ENCODE measurements at places on chromosomes 13 and 19.

- no peak for DNase-seq
Observed at GRCh38 chr13:20812890-20813289, 39.1 kb upstream of the EEF1AKMT1 start.

- no peak for DNase-seq
Observed at GRCh38 chr19:52554216-52554971, 15.7 kb upstream of the ZNF701 start.

- DNase-seq, result no peak
Observed at GRCh38 chr19:398719-399118, 10.2 kb downstream of the C2CD4C start.

DNA sequence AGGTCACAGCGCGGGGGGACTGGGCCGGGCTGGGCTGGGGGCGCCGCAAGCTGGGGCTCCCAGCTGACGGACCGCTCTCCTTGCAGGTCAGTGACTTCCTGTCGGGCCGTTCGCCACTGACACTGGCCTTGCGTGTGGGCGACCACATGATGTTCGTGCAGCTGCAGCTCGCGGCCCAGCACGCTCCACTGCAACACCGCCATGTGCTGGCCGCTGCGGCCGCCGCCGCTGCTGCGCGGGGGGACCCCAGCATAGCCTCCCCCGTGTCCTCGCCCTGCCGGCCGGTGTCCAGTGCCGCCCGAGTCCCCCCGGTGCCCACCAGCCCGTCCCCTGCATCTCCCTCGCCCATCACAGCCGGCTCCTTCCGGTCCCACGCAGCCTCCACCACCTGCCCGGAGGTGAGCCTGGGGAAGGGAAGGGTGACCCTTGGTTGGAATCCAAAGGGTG lies 5.7 kb downstream of the MIDN start:
- DNase-seq, result no peak

DNA sequence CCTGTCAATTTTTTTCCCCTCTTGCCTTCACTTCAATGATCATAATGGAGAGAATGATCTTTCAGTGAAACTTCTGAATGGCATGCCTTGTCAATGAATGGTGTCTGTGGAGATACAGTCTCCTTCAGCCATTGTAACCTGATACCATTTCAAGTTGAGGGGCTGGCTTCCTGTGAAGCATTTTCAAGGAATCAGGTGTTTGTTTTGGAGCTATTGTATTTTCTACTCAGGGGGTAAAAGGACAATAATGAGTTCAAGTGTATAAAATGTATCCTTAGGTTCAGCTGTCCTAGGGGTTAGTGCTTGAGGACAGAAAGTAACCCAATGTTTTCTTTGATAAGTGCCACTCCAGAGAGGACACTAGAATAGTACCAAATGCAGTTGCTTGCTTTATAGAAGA lies 23.8 kb upstream of the CBY2 start:
- no peak for DNase-seq

DNA sequence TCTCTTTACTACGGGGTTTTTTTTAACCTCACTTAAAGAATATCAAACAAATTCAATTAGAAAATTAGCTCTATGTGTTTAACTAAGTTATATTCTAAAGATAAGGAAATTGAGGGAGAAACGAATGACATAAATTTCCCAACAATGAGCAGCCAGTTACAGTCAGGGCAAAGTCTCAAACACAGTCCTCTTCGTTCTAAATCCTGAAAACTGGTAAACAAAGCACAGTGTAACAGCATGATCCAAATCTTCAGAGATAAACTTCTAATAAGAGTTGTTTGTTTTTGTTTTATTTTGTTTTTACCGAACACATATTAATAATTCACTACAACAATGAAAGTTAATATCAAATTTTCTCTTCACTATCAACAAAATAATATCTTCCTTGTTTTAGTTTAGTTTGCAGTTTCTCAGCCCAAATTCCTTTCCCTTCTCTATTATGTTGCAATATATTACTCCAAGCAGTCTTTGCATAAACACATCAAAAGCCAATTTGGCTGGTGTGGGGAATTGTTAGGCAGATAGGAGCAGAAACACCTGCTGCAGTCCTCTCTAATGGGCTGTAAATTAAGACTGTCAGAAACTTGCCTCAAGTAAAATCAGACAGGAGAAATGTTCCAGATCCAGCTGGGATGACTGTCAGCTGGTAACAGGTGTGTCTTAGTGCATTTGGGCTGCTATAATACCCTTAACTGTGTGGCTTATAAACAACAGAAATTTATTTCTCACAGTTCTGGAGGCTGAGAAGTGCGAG lies 106.5 kb upstream of the SGCG start:
- DNase-seq, result no peak

DNA sequence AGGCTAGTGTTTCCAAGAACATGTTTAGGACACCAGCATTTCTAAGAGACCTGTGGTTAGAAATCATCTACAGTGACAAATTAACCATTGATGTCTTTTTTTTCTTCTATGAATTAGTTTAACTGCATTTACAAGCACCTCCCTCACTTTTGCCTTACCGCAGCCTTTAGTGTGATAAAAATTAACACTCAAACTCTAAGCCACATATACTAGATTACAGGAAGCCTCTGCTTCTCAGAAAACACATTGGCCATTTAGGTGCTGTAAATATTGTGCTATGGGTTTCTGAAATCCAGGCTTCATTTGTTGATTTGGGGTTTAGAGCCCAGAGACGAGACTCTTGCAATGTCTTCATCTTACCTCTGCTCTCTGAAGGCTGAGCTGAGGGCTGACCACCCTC lies 34.6 kb upstream of the OLFM4 start:
- no peak for DNase-seq

DNA sequence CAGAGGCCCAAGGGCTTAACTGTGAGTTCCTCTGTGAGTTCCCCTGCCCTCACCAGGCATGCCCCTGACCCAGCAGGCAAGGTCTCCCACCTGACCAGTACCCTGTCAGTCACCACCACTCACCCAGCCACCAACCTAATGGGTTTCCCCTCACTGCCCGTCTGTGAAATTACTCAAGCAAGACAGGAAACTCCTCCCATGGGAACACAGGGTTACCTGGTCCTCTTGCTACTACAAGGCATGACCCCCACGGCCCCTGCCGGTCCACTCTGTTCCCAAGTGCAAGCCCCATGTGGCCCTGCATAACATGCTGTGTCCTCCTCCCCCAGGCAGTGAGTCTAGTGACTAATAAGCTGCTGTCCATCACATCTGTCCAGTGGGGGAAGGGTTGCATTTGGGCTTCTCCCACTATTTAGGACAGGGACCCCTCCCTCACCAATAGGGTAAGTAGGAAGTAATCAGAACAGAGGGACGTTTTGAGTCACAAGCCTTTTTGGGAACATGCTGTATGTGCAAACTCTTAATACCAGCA lies 8.0 kb upstream of the DHRS12 start:
- no peak for DNase-seq

- DNase-seq, result no peak
Observed at GRCh38 chr13:77339408-77339807, 12.5 kb upstream of the MYCBP2 start.

DNA sequence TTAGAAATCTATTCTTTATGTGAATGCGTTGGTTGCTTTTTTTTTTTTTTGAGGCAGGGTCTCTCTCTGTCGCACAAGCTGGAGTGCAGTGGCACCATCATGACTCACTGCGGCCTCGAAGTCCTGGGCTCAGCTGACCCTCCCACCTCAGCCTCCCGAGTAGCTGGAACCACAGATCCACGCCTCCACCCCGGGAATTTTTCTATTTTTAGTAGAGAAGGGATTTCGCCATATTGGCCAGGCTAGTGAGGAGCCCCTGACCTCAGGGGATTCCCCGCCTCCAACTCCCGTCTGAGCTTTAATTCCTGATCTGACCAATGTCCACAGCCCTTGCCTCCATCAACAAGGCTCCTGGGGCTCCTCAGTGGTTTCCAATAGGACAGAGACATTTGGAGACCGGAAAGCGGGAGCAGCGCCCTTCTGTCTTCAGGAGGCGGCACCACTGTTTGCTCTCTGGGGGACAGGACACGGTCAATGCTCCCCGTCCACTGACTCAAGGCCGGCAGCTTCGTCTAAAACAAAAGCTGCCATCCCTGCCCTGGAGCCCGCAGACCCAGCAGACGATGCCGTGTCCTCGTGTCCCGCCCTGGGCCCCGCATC lies 503 bp downstream of the TUBA3C start:
- no peak for DNase-seq

DNA sequence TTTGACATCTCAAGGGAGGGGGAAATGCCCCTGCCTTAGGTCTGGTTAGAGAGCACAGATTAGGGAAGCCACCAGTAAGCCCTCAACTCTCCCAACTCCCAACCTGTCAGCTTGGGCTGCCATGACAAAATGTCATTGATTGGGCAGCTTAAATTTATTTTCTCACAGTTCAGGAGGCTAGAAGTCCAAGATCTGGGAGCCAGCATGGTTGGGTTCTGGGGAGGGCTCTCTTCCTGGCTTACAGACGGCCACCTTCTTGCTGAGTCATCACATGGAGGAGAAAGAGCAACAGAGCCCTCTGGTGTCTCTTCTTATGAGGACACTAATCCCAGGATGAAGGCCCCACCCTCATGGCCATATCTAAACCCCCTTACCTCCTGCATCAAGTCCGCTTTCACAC lies 24.2 kb downstream of the C19orf12 start:
- DNase-seq, result no peak

GRCh38 chr13:85768946-85769345 lies 30.3 kb downstream of the SLITRK6 start:
- no peak for DNase-seq

DNA sequence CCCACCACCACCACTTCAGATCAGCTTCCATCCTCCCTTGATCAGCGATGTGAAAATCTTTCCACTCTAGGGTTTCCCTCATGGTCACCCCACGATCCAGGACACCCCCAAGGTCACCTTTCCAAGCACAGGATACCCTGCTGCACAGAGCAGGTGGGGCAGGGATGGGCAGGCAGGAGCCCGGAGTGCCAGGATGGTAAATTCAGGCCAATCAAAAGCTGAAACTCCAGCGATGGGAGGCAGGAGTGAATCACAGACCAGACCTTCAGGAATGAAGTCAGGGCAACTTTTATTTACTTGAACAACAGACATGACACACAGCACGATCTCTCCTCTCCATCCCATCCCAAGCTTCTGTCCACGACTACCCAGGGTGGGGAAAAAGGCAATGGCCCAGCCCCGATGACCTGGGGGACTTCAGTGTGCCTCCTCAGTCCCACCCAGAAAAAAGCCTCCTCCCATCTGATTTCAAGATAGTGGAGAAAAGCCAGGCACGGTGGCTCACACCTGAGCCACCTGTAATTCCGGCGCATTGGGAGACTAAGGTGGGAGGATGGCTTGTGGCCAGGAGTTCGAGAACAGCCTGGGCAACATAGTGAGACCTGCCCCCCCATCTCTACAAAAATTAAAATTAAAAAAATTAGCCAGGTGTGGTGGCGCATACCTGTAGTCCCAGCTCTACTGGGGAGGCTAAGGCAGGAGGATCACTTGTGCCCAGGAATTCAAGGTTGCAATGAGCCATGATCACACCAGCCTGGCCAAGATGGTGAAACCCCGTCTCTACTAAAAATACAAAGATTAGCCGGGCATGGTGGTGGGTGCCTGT lies 39.2 kb downstream of the ZSWIM4 start:
- no peak for DNase-seq

DNA sequence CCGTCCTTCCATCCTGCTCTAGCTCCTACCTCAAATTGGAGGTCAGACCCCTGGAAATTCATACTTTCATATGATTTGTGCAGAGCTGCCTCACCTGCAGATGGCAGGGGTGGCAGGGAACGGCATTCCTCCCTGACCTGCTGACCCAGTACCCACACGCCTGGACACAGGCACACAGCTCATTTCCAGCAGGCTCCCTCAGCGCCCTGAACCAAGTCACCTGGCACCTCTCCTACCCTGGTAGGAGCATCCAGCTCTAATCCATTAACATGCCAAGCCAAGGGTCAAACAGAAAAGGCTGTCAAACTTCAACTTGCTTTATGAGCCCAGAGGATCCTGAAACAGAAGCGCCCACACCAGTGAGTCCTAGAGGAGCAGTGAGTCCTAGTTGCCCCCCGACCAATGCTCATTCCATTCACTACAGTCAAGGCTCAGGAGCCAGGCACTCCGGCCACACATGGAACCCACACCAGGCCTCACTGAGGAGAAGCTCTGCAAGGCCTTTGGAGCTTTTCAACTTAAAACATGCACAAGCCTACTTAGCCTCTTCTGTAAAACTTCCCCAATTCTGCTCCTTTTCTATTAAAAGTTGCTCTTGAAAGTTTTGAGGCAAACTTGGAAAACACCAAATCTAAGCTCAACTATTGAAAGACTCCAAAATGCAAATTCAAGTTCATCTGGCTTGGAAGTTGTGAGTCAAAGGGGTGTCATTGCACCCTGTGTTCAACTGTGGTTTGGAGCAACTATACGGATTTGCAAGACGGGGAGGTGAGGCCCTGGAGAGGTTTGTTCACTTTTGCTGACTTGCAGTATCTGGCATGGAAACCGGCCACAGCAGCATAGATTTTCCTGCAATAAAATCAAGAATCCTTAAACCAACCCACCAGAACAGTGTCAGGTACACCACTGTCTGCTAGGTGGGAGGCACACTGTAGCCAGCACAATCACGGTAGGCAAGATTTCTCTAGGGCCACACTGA lies 96.7 kb downstream of the CRYL1 start:
- DNase-seq, result no peak

DNA sequence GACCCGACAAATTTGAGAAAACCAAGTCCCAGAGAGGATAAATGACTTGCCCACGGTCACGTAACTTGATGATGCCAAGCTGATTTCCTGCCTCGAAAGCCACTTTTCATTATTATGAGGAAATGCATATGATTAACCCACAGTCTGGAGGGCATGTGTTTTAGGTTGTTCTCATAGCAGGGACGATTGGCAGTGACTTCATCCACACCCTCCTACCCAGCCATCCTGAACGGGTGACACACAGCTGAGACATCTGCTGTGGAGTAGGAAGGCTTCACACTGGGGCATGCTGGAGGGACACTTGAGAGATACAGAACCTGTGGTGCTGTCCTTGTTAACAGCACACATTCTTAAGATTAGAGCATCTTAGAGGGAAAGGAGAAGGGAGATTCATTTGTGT lies 65.4 kb upstream of the WDFY2 start:
- no peak for DNase-seq

- DNase-seq, result no peak
Observed at GRCh38 chr13:113548171-113548641, 36.3 kb upstream of the TFDP1 start.

GRCh38 chr19:16290692-16291091 lies 33.9 kb upstream of the KLF2 start:
- no peak for DNase-seq

- peak; percentile 3 for DNase-seq
Observed at GRCh38 chr13:104737713-104738112, 1671.5 kb upstream of the SLC10A2 start.

- no peak for DNase-seq
Observed at GRCh38 chr13:109785892-109786450, 412 bp downstream of the IRS2 start.

DNA sequence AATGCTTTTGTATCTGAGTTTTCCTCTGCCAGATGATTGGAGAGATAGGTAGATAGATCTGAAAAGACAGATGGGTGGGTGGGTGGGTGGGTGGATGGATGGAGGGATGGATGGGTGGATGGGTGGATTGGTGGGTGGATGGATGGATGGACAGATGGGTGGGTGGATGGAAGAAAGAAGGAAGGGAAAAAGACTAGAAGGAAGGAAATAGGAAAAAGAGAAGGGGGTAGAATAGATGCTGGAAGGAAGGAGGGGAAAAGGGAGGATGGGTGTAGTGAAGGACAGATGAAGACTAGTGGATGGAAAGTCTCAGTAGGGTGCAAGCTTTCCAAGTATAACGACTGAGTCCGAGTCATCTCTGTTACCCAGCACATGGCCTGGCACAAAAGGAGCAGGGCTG lies 19.0 kb upstream of the FBL start:
- no peak for DNase-seq
